ENCODE measurements at places on chromosomes 4 and X.

DNA sequence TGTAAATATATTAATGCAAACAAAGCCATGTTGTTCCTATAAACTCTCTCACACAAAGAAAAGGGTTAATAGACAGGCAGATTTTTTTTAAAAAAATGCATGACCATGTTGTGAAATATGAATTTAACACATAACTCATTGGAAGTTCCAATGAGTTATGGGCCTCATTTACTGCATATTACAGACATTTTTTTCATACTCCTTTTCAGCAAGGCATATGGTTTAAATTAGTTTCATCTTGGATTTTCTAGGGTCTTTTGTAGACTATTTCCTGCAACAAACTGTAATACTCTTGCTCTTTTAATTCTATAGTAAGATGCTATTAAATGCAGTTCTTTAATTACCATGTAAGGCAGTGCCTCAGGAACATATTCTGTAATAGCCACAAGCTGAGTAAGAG, 323.1 kb downstream of the GBA3 start:
- DNase-seq = no peak

GRCh38 chr4:5114950-5115349, 63.7 kb downstream of the STK32B start:
- DNase-seq = peak; percentile 24

DNA sequence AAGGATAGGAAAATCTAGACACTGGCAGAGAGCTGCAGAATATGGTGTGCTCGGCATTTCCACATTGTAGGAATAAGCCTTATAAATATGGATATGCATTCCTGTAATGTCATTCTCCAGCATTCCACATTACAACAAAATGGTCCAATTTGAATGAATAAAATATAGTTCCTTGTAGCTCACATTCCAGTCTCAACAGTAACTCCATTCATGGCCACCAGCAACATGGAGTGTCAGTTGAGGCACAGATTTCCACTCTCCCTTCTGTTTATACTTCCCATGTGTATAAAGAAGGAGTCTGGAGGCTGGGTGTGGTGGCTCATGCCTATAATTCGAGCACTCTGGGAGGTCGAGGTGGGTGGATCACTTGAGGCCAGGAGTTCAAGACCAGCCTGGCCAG, 84.5 kb downstream of the AASDH start:
- DNase-seq = no peak

DNA sequence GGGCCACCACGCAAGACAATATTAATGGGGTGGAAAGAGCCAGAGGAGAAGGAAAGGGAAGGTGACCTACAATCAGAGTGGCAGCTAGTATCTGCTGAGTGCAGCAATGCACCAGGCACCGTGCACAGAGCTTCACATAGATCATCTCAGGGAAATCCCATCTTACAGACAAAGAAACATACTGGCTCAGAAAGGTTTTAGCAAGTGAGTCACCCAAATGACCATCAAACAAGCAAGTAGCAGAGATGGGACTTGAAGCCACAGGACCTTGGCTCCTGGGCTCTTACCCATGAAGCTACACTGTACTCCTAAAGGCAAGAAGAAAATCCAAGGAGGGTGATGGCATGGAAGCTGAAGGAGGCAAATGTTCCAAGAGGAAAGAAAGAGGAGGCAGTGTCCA, 6.8 kb downstream of the ANXA5 start:
- DNase-seq = no peak

- DNase-seq = peak; percentile 15
Observed at GRCh38 chr4:76306882-76307659, 538 bp downstream of the STBD1 start.

DNA sequence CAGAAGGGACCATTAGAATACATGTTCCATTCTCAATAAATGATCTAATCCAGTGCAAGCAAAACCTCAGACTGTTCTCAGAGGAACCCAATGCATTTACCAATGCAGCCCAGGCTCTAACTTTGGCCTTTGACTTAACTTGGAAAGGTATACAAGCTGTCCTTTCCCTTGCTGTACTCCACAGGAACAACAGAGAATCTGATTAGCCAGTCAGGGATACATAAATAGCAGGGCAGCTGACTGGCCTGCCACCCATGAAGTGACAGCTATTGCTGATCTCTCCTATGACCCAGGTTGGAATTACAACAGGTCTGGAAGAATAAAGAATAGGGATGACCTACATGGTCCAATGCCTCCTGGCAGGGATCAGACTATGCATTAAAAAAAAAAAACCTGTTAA, 14.5 kb upstream of the CT45A1 start:
- no peak for DNase-seq

- no peak for DNase-seq
Observed at GRCh38 chrX:79162076-79162475, 17.6 kb downstream of the GPR174 start.

- DNase-seq = no peak
Observed at GRCh38 chr4:52950226-52950625, 88.1 kb downstream of the RASL11B start.

GRCh38 chrX:35622040-35622439, 176.1 kb upstream of the MAGEB16 start:
- no peak for DNase-seq

- DNase-seq = no peak
Observed at GRCh38 chr4:24800325-24800895, 5.0 kb downstream of the SOD3 start.

DNA sequence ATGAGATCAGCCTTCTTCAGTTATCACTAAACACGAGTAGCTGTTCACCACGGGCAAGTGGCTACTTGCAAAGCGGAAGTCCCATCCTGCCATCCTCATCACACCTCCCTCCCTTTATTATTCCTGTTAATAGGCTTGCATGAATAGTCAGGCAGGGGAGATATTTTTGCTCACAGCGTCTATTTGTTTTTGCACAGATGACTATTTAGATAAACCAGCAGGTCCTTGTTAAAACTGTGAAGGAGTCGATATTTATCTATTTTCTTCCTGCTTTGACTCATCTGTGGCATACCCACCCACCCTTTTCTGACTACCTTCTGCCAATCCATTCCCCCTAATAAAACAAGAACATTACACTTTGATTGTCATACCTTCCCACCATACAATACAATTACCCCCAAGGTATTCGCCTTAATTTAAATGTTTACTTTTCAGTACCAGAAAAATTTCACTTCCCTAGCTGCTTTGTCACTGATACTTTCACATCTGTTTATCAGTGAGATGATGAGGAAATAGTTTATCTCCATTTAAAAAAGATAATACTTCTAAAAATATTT, 96.6 kb upstream of the BANK1 start:
- DNase-seq = no peak

- no peak for DNase-seq
Observed at GRCh38 chr4:36088542-36088941, 155.8 kb downstream of the ARAP2 start.

DNA sequence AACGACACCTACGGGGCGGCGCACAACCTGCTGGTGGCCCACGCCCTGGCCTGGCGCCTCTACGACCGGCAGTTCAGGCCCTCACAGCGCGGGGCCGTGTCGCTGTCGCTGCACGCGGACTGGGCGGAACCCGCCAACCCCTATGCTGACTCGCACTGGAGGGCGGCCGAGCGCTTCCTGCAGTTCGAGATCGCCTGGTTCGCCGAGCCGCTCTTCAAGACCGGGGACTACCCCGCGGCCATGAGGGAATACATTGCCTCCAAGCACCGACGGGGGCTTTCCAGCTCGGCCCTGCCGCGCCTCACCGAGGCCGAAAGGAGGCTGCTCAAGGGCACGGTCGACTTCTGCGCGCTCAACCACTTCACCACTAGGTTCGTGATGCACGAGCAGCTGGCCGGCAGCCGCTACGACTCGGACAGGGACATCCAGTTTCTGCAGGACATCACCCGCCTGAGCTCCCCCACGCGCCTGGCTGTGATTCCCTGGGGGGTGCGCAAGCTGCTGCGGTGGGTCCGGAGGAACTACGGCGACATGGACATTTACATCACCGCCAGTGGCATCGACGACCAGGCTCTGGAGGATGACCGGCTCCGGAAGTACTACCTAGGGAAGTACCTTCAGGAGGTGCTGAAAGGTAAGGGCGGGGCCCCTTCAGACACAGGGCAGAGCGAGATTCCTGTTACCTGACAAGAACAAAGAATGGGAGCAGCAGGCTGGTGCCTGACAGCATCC, 11.7 kb downstream of the RPL9 start:
- DNase-seq = peak; percentile 46

GRCh38 chr4:123418351-123418931, 21.8 kb downstream of the SPRY1 start:
- no peak for DNase-seq

GRCh38 chr4:16078195-16078760, 5.5 kb downstream of the PROM1 start:
- DNase-seq = no peak

DNA sequence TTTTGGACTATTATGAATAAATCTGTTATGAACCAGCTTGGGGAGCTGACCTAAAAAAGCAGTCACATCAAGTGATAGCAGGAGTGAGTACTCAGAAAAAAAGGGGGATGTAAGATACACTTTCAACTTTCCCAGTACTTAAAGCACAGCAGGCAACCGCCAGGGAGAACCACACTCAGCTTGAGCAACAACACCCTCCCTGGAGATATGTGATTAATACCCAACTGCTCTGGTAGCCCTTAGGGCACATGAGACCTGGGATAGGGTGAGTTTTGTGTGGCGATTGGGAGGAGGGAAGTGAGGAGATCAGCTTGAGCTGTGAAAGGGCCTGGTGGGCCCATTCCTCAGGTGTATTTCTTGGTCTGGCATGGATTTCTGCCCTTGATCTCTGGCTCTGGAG, 220.3 kb upstream of the SFRP2 start:
- no peak for DNase-seq

- DNase-seq = no peak
Observed at GRCh38 chrX:30938295-30938694, 49.2 kb upstream of the TAB3 start.

- DNase-seq = no peak
Observed at GRCh38 chr4:5220028-5220427, 168.7 kb downstream of the STK32B start.

DNA sequence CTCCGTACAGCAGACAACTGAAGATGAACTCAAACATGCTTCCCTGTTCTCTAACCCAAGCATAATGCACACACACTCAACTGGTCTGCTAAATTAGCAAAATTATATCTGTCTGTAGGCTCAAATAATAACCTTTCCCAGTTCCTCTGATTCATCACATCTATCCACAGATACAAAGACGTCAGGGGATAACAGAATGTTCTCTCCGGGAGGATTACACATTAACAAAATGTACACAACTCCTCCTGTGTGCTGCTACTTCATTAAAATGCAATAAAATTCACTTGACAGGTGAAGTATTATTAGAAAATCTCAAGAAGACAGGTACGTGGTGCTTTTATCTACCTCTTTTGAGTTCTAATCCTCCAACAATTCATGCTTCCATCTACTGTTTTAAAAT, 57.4 kb downstream of the FAT1 start:
- DNase-seq = no peak

- no peak for DNase-seq
Observed at GRCh38 chr4:54104907-54105306, 4.9 kb downstream of the GSX2 start.

DNA sequence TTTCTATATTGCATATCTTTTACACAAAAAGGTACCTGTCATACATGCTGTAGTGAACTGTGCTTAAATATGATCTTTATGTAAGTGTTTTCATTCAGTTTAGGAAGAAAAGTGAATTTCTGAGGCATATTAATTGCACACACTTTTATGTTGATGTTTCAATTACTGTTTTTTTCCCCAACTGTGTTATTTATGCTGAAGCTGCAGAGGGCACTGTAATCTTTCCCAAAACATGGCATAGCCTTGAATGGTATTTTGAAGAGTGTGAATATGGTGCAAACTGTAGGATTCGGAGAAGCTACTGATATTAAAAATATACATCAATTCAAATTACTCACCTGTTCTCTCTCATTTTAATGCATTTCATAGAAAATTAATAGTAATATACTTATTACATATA, 6.0 kb upstream of the CENPE start:
- DNase-seq = no peak

DNA sequence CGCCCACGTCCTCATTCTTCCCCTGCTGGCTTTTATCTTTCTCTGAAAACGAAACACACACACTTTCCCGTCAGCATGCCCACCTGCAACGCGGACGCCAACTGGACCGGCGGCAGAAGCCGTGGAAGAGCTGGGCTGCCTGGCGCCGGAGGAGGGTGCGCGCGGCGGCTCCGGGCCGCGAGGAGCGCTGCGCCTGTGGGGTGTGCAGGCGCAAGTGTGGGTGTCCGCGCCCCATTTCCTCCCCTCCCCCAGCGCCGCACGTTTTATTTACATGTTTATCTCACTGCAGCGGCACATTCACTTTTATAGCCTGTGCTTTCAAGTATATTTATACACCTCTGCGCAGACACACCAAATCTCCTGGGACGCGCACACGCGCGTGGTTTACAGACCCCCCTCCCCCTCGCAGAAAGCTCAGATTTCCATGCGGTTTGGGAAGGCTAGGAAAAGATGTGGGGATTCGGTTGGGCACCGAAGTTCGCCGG, 1.5 kb downstream of the PITX2 start:
- DNase-seq = no peak

Measured in muscle of arm (tissue), 14 donors.